ENCODE measurements at places on chromosomes 4 and X. TPM values are rescaled to one million over a fixed set of nuclear protein-coding genes. Genes with fewer than 3 reads are reported as not detected.

MAGEE1 gene
- total RNA-seq, result 3.3 TPM

UCP1 gene
- not detected for total RNA-seq

- no peak for DNase-seq
Measured at GRCh38 chr4:57018980-57019379, 40.3 kb downstream of the POLR2B start.

- DNase-seq, result no peak
Measured at GRCh38 chr4:147535124-147535523, 54.2 kb downstream of the EDNRA start.

DNA sequence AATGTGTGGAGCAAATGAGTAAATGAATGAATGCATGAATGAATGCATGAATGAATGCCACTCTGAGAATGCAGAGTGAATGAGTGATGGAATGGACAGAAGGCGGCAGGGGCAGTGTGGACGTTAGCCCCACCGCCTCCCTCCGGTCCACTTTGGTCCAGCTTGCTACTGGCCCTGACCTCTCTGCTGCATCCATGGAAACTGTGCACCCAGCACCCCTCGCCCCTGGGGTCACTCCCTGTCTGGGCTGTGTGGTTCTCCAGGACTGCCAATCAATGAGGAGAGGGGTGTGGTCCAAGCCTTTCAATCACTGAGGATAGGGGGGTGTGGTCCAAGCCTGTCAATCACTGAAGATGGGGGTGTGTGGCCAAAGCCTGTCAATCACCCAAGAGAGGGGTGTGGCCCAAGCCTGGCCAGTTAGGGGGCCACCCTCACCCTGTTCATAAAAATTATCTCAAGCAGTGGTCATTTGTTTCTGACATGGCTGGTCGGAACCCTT lies 39.2 kb upstream of the ASMTL start:
- peak; percentile 92 for DNase-seq

GRCh38 chrX:69038816-69039215 lies 126.4 kb downstream of the PJA1 start:
- no peak for DNase-seq

GRCh38 chr4:7313347-7313811 lies 121.0 kb downstream of the SORCS2 start:
- DNase-seq, result no peak

GRCh38 chr4:153215921-153216320 lies 11.7 kb downstream of the TRIM2 start:
- DNase-seq, result no peak

GLRB gene
- total RNA-seq, result not detected

DNA sequence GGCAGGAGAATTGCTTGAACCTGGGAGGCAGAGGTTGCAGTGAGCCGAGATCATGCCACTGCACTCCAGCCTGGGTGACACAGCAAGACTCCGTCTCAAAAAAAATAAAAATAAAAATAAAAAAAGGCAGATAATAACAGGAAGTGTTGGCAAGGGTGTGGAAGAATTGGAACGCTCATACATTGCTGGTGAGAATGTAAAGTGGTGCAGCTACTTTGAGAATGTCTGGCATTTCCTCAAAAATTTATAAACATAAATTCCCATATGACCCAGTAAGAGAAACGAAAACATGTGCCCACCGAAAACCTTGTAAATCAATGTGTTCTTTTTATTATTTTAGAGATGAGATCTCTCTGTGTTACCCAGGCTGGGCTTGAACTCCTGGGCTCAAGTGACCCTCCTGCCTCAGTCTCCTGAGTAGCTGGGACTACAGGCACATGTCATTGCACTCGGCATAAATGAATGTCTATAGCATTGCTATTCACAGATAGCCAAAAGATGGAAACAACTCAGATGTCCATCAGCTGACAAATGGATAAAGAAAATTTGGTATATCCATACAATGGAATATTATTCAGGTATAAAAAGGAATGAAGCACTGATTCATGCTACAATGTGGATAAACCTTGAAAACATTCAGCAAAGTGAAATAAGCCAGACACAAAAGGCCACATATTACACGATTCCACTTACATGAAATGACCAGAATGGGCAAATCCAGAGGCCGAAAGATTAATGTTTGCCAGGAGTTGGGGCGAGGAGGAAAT lies 63.7 kb upstream of the PLAC1 start:
- DNase-seq, result no peak

- no peak for DNase-seq
Measured at GRCh38 chrX:41837270-41837944, 85.9 kb downstream of the CASK start.

DNA sequence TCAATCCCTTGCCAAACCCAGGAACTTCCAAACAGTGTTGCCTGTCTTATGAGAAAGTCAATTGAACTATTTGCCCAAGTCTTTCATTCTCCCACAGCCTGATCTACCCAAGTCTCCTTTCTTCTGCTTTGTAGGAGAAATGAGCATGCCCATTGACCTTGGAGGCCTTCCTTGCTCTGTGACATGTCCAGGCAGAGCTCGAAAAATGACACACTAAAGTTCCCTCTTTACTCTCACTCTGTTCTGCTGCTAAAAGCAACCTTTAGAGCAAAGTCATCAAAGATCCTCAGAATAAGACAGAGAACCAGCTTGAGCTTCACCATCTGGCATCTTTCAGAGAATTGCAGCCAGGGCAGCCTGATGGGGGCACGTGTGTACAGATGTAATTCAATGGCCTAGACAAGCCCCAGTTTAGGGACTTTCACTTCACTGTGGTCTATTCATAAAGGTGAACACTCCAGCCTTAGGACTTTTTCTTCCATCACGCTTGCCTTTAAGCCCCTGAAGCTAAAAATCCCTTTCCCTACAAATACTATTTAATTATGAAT lies 136.4 kb downstream of the AMELX start:
- no peak for DNase-seq

DNA sequence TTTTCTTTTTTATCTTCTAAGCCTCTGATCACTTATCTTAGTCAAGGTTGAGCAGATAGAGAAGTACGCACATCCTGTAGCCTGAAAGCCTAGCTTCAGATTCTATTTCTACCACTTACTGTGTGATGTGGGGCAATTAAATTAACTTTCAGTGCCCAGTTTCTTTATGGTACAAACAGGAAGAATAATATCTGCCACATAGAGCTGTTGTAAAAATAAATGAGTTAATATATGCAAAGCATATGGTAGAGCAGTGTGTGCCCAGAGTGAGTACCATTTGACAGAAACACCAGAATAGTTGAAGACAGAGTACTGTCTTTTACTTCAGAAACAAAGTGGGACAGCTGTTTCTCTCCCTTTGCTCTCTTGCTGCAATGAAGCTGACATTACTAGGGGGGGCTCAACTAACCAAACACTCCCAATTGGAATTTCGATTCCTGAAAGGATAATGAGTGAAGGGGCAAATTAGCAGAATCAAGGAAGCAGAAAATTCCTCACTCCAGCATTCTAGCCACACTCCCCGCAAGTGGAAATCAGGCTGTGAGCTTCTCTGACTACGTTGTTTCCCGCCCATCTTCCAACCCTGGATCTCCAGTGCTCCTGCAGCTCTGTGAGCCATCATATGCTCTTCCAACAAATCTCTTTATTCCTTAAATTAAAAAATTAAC lies 80.4 kb downstream of the MAPK10 start:
- DNase-seq, result no peak

- DNase-seq, result no peak
Measured at GRCh38 chrX:66872771-66873170, 233.9 kb upstream of the EDA2R start.

DNA sequence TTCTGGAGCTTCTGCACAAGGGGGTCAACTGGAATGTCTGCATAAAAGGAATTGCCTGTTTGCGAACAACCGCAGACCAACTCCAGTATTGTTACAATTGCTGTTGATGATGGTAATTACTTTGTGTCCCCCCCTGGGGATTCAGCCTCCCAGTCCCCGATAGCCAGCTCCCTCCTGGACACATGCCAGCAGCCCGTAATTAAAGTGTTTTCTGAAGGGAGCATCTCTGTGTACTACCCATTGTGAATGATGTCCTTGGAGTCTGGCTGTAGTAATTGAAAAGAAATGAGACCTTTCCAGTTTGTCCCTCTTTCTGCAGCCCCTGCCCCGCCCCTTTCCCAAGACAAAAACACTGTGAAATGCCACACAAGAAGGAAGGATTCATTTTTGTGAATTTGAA lies 377.1 kb upstream of the LCORL start:
- DNase-seq, result no peak

GRCh38 chr4:11949355-11949754 lies 520.7 kb upstream of the HS3ST1 start:
- no peak for DNase-seq

DNA sequence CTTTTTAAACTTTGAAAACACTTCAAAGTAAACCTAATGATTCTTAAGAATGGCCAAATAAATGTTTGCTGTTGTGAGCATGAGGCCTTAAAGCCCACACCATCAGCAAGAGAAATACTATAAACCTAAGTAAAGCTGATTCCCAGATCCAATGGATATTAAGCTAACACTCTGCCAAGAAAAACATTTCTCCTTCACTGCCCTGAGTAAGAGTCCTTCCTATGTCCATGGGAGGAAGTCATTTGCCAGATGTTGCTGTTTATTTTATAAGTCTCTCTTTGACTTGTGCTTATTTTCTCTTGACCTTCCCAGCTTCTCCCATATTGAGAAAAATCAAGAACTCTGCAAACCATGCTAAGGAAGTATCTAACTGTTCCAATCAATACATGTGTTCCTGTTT lies 154.3 kb upstream of the EDNRA start:
- DNase-seq, result no peak

AFF2 gene
- 0.42 TPM for total RNA-seq

- DNase-seq, result no peak
Measured at GRCh38 chr4:81404294-81404693, 67.4 kb downstream of the RASGEF1B start.

DNA sequence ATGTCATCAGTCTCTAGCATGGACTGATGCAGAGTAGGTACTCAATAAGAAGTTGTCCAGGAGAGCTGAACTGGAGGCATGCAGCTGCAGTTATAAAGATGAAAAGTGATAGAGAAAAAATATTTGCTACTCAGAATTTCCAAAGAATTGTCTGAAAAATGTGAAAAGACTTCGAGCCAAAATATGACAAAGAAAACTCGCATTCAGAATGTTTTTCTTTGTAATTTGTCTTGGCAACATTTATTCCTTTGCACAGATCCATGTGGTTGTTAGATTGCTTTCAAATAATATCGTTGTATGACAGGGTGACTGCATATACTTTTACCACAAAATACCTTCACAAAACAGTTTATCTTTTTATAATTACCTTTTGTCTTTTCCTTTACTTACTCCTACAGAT lies 128.0 kb upstream of the SLC4A4 start:
- no peak for DNase-seq

DNA sequence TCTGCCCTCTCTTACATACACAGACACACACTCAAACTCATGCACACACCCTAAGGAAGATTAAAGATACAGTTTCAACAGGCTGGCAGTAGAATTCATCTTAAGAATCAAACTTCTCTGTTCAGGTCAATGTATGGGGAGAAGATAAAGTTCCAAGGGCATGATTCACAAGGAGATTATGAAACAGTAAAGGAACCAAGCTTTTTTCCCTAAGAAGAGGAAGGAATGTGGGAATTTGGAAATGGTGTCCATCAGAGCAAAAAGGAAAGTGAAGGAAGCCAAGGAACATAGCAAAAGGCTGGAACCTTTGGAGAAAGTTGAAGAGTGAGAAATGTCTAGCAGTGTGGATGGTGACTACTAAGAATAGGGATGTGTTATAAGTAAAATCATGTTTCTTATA lies 191.0 kb upstream of the NPY2R start:
- DNase-seq, result no peak
